Activated T-cell treated with anti-CD3 and anti-CD28 coated beads, Interleukin-2, amount 50 U/mL, for 4 hours (primary cell): ENCODE measurements at places on chromosomes 5 and 9.

- DNase-seq: no peak
Observed at GRCh38 chr9:108609897-108610253, 245.9 kb downstream of the ACTL7B start.

DNA sequence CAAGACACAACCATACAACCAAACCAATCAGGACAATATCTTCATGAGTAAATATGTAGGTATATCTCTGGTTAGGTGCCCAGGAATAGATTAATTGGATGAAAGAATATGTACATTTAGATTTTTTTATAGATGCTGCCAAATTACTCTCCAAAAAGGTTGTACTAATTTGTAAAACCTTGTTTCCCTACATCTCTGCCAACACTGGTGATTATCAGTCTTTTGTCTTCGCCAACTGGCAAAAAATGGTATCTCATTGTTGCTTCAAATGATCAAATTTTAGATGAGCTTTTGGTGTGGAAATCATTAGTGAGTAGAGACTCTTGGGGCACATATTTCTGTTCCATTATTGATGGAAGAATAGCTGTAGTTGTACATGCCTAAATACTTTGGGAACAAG, 90.7 kb upstream of the ELL2 start:
- DNase-seq: no peak

DNA sequence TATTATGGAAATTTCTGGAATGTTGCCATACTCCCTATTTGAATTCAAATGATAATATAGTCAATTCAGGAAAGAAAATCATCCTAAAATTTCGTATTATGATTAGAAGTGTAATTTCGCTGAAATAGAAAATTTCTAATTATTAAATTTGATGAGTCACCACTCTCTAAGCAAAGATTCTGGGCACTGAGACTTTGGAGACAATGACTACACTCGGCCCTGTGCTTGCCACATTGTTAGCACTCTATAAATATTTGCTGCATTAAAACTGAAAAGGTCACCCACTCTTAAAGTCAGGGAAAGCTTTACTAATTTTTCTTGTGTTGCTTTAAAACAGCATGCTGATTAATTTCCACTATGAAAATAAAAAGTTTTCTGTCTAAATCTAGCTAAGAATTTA, 240.3 kb downstream of the TLE4 start:
- no peak for DNase-seq

DNA sequence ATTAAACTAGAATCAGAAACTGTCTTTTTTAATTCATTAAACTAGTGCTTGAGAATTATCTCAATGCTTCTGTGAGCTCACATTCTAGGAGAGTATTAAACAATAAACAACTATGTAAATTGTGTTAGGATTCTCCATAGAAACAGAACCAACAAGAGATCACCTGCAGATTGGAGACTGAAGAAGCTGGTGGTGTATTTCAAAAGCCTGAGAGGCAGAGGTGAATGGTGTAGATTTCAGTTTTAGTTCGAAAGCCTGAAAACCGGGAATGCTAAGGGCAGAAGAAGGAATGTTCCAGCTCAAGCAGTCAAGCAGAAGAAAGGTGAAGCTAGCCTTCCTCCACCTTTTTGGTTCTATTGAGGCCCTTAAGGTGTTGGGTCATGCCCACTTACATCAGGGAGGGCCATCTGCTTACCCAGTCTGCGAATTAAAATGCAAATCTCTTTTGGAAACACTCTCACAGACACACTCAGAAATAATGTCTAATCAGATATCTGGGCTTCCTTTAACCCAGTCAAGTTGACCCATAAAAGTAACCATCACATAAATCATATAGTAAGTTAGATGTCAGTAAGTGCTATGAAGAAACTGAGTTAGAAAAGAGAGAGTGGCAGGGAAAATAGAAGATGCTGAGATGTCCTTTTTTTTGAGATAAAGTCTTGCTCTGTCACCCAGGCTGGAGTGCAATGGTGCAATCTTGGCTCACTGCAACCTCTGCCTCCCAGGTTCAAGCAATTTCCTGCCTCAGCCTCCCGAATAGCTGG, 291.5 kb downstream of the ARRDC3 start:
- DNase-seq: no peak

DNA sequence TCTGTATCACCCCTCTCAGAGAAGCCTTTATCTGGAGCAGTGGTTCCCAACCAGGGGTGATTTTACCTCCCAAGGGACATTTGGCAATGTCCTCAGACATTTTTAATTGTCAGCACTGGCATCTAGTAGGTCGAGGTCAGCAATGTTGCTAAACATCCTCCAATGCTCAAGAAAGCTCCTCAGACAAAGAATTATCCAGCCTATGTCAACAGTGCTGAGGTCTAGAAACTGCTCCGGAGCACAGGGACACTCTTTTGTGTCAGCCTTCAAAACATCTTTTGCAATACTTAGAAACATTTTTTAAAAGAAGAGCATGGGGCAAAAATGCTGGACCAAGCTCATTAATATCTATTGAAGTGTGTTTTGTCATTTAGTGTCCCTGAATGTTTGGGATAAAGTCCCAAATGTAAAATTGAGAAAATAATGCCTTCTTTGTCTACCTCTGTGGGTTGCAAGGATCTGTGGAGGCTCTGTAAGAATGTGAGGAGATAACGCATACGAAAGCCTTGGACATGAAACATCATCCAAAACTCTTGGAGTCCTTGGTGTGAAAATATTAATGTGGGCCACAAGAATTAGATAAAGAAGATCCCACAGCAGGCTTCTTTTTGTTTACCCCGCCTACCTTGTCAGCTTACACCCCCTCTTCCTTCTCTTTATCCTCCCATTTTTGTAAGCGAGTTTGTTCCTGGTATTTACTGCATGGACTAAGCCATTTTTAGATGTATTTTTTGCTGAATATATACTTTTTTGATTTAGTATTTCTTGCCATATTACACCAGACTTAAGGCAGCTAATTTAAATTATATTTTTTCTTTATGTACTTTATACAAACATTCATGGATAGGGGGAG, 193.5 kb downstream of the CD180 start:
- no peak for DNase-seq

DNA sequence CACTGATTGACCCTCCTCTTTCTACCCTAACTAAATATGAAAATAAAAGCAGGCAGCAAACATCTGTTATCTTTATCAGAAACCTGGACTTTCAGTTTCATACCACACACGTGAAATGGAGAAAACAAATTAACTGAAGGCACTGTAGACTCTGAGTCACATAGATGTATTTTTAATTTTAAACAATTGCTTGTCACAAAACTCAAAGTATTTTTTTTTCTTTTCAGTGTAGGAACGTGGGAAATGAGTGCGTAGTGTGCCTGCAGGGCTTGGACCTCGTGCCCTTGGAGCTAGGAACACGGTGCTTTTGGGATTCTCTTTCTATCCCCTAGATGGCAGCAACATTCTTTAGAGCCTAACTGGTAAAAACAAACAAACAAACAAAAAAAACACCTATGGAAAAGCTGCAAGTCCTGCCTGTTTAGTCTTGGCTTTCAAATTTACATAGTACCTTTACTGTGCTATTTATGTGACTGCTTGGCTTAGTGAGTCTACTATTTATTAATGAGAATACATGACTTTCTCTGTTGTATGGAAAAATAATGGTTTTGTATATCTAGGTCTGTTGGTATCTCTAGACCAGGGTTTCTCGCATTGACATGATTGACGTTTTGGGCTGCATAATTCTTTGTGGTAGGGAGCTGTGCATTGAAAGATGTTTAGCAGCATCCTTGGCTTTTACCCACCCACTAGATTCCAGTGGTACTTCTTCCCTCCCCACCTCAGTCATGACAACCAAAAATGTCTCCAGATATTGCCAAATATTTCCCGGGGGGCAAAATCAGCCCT, 16.8 kb upstream of the ACTBL2 start:
- DNase-seq: no peak

DNA sequence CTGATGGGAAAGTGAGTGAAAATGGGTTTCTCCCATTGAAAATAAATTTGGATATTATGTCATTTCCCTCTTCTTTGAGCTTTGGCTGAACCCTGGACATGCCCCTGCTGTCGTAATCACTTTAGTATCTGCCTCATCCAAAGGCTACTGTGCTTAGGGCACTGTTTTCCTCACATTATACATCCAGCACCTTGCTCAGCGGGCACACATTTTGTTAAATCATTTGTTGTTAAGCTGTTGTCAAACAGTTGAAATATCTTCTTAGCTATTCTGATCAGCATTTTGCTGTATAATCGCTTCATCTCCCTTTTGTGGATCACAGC, 352.7 kb upstream of the CD180 start:
- no peak for DNase-seq

DNA sequence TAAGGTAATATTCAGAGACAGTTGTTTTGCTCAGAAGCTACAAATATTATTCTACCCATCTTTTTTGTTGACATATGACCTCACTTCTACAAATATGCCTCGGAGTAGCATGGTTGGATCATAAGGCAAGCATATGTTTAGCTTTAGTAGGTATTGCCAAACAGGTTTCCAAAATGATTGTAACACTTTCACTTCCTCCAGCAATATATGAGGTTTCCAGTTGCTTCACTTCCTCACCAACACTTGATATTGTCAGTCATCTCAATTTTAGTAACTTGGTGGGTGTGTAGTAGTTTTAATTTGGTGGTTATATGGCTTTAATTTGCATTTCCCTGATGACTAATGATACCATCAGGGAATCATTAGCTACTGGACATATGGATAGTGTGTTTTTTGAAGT, 46.7 kb downstream of the TNFSF8 start:
- DNase-seq: no peak

DNA sequence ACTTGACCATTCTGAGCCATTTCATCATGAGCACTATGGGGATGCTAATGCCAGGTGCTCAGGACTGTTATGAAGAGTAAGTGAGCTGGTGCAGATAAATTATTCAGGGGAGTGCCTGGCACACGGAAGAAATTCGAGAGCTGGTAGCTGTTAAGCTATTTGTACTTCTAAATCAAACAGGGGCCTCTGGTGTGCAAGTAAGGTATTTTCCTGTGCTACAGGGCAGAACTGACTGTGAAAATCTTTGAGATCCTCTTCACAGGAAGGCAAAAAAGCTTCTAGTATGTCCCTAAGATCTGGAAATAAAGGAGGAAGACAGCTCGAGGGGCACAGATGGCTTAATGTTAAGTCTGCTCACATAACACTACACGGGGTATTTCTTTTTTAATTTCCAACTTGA, 106.3 kb upstream of the SPOCK1 start:
- DNase-seq: no peak

DNA sequence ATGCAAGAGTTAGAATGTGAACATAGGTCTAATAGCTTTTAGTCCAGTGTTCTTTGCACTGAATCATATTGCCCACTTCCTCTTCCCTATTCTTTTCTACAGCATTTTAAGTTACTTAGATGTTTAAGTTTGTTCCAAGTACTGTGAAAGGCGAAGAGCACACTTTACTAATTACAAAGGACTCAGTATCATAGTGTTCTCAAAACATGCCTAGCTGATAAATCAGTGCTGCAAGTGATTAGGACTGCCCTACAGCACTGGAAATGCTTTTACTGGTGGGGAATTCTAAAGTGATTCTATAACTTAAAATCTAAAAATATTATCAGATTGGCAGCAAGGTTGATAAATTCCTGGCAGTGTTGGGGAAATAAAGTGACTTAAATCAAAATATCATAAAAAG, 177.9 kb upstream of the KCNN2 start:
- DNase-seq: no peak

DNA sequence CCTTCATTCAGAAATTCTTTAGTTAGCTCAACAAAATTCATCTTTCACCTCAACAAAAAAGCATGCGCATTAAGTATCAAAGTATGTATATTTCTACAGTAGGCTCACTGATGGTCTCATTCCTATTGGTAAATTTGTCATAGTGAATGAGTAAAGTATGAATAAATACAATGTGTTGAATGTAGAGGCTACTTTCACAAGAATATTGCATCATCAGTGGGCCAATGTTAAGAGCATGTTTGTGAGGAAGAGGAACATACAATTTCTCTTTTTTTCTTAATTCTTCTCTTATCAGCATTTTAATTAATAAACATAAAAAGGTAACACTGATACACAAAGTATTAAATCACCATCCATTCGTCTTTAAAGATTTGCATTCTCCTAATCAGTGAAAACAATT, 505.1 kb downstream of the CETN3 start:
- no peak for DNase-seq

DNA sequence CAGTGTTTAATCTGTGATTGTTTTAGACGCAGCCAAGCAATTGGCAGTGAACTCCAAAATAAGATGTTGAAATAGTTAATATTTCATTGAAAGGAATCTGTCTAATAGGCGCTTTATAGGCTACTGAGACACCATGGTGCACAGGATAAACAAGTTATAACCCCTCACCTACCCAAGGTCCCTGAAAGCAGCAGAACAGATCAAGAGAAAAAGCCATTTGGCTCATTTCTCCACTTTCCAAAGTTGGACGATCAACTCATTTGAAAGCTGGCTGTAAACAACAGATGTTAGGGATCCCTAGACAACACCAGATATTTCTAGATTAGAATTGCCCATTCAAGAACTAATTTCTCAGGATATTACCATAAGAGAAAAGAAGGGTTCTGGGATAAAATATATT, 4.9 kb downstream of the PUM3 start:
- DNase-seq: no peak

- DNase-seq: no peak
Observed at GRCh38 chr5:4246447-4246846, 650.8 kb downstream of the IRX1 start.

- DNase-seq: no peak
Observed at GRCh38 chr5:138898299-138898698, 23.2 kb upstream of the LRRTM2 start.

DNA sequence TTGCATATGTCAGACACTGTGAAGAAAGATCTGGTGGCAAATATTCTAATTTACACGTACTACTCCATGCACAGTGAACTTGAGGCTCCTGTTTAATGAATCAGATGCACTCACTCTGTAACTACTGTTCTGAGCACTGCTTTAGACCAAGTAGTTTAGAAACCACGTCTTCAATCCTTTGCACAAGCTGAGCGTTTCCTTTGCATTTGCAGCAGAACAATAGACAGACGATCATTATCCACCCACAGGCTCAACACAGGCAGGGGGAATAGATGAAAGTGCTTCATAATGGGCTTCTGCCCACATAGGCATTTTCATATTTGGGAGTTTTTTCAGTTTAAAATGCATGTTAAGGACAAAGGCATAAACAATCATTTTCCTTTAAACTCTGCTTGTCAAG, 423.3 kb upstream of the ADAMTS16 start:
- DNase-seq: no peak

- no peak for DNase-seq
Observed at GRCh38 chr5:12357626-12358025, 453.4 kb upstream of the CTNND2 start.

DNA sequence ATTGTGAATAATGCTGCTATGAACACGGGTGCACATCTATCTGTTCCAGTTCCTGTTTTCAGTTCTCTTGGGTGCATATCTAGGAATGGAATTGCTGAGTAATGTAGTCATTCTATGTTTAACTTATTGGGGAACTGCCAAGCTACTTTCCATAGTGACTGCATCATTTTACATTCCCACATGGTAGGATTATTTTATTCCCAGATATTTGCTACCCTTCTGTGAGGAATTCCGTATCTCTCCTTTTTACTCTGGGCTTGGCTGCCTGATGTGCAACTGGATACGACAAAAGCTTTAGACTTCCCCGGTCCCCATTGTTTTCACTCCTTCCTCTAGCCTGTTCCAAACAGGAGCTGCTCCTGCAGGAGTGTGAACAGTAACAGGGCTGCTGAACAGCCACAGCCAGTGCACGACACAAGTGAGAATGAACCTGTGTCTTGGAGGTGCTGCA, 7.2 kb downstream of the TAS2R1 start:
- DNase-seq: no peak
